ENCODE measurements at places on chromosomes 5 and 9.

GRCh38 chr9:103798620-103799019, 295.5 kb upstream of the SMC2 start:
- DNase-seq, result no peak

DNA sequence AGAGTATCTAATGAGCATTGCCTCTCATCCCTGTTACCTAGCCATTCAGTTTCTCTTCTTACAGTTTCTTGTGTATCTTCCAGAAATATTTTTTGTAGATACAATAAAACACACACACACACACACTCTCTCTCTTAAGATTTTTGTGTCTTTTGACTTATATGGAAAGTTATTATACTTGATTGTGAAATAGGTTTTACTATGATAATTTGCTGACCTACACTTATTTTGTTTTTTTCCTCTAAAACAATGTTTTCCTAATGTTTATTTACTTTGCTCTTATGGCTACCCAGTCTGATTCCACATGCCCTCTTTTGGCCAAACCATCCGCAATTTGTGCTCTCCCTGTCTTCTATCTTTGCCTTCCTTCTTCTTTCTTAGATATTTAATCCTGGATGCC, 25.3 kb downstream of the LRRTM2 start:
- DNase-seq, result no peak

GRCh38 chr9:107007402-107007801, 144.4 kb downstream of the ZNF462 start:
- DNase-seq, result no peak

- DNase-seq, result no peak
These were observed 22.6 kb downstream of the PLAC8L1 start for GRCh38 chr5:146082798-146083197.

GRCh38 chr5:96236051-96236450, 197.0 kb downstream of the PCSK1 start:
- DNase-seq, result no peak

- DNase-seq, result no peak
These were observed 32.1 kb downstream of the TARS1 start for GRCh38 chr5:33472805-33473409.

DNA sequence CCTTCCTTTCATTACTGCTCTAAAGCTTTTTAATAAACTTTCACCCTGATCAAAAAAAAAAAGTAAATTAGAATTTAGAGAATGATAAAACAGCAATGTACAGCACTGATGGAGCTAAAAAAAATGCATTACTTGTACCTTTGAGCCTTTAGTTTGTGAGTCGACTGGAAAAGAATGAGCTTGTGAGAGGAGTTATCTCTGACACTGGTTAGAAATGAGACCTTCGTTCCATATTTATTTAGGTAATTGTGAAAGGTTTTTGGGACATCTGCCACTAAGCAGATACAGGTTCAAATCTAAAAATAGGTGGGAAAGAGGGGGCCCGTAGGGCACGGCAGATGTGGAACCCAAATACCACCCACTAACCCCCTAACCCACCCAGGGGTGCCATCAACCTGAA, 376.8 kb downstream of the ICE1 start:
- DNase-seq, result no peak

GRCh38 chr9:17216011-17216410, 81.2 kb downstream of the CNTLN start:
- DNase-seq, result no peak

GRCh38 chr9:114264806-114265550, 57.9 kb upstream of the ORM1 start:
- DNase-seq, result no peak

DNA sequence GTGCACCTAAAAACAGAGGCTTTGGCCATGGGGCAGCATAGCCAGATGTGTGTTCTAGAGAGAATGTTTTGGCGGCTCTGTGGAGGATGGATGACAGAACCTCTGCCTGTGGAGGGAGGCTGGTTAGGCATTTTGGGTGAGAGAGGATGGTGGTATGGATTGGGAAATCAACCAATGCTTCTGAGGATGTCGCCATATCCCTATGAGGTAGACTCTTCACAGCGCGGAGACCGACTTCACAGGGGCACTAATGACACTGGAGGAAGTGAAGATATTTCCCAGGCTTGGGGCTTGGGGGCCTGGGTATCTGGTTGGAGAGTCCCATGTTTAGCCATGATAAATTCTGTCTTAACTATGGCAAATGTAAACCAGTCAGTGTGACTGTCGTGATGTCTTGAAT, 140.6 kb upstream of the KLF4 start:
- no peak for DNase-seq

DNA sequence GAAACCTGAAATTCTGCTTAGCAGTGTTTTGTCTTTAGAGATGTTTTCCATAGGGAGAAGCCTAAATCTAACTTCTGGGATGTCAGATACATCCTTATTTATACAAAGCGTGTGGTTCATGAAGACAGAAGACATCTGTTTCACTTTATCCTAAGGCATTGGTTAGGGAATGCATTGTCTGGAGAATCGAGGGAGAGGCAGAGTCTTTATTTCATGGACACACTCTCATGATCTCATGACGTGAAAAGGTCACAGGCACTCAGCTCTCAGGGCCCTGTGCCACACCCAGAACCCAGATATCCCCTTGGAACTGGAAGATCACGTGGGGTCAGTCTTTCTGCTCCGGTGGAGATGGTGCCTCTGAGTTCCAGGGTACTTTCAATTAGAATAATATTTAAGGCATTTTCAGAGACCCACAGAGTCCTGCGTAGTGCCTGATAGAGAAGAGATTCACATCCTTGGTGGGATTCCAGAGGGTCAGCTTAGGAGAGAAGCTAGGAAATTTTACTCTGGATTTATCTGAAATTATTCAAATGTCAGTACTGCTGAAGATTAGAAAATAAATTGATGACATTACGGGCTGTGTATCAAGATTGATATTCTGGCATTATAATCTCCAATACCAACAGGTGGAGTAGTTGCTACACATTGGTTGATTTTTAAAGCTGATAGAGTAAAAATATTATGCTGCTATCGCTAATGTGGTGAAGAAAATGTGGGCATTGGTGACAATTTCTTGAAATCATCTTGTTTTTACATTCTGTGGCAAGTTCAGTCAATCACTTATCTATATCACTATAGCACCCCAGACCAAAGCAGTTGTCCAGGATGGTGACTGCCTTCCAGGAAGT, 378.3 kb downstream of the MTRR start:
- no peak for DNase-seq
